Large intestine (tissue), 12 donors: ENCODE measurements at places on chromosomes 7 and 10. TPM values are rescaled to one million over a fixed set of nuclear protein-coding genes. Genes with fewer than 3 reads are reported as not detected.

GRCh38 chr7:35551321-35552081 is 143.4 kb downstream of the HERPUD2 start:
- no peak for DNase-seq

DNA sequence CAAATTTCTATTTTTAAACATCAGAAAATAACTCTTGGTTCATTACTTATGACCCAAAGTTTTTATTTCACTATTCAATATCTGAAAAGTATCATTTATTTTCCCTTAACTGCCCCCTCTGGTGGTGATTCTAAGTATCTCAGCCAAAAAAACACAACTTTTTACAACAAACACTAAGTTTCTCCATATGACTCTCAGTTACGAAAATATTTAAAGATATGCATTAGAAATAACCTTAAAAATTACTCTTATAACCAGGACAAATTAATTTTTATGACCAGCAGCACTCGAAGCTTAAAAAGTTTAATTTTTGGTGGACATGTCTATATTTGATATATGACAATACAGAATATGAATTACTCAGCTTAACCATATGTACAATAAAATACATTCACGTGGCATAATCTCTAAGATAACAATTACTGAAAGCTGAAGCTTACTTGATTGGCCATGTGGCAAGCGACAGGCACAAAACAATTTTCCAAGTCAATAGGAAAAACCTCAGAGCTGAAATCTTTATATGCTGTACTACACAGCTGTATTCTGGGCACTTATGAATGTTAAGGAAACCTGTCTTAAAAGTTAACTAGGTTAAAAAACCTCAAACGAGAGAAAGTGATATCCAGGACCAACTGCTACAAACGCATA is 2.3 kb downstream of the HNRNPA2B1 start:
- DNase-seq = no peak

Gene HILPDA
- 17.3 TPM for polyA plus RNA-seq

Gene AMZ1
- polyA plus RNA-seq = 0.34 TPM

Gene PRKG1
- polyA plus RNA-seq = 12.0 TPM

GRCh38 chr10:20017961-20018360 is 201.7 kb downstream of the PLXDC2 start:
- no peak for DNase-seq
